ENCODE measurements at places on chromosomes 7 and 10. TPM values are rescaled to one million over a fixed set of nuclear protein-coding genes. Genes with fewer than 3 reads are reported as not detected.

LMBR1 gene
- 72.9 TPM for total RNA-seq

MGAM2 gene
- not detected for total RNA-seq

PSAP gene
- total RNA-seq: 623 TPM

CLRN3 gene
- not detected for total RNA-seq

EN2 gene
- total RNA-seq: not detected

CLCN1 gene
- total RNA-seq: not detected

PSD gene
- 0.40 TPM for total RNA-seq

KAZALD1 gene
- total RNA-seq: 2.9 TPM

GRIFIN gene
- total RNA-seq: not detected

OR6B1 gene
- not detected for total RNA-seq

CREB3L2 gene
- total RNA-seq: 93.4 TPM

TES gene
- total RNA-seq: 50.5 TPM

DNAJC12 gene
- total RNA-seq: 2.4 TPM

DNA sequence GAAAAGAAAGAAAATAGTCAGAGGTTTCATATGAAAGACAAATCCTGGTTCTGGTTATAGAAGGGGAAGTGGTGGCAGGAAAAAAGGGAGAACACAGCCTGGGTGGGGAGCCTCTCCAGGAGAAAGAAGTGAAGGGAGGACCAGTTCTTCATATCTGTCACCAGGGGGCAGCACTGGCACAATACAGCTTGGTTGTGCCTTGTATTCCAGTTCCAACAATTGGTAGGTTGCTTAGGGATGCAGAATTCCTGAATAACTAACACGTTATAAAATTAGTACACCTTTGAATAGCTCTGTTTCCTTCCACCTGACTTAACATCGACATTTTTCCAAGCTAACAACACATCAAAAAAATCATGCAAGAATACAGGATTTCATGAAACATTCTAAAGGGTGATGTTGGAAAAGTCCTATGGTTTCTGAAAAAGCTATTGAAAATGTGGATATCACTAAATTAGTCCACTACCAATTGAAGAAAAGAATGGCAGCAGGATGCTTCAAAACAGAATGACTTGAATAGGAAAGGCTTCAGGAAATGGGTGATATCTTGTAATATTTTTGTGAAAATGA, 52.9 kb downstream of the CYP26A1 start:
- no peaks in the 10 kb centered on the region for H3K4me1 ChIP-seq
- H3K36me3 ChIP-seq: no peaks in the 10 kb centered on the region
- DNase-seq: no peak
- no peaks in the 10 kb centered on the region for H3K27me3 ChIP-seq

- no peaks in the 10 kb centered on the region for H3K27me3 ChIP-seq
- no peak overlapping the region for H3K27ac ChIP-seq
- no peaks in the 10 kb centered on the region for H3K36me3 ChIP-seq
Measured at GRCh38 chr10:5334196-5334880, 30.4 kb upstream of the UCN3 start.

GRCh38 chr10:115947104-115947503, 325.9 kb downstream of the GFRA1 start:
- no peaks in the 10 kb centered on the region for H3K27me3 ChIP-seq
- DNase-seq: no peak
- H3K4me1 ChIP-seq: peaks cover 23% of the 10 kb centered on the region
- H3K4me3 ChIP-seq: no peak overlapping the region

- no peaks in the 10 kb centered on the region for H3K36me3 ChIP-seq
- H3K27ac ChIP-seq: no peak overlapping the region
- H3K4me1 ChIP-seq: no peaks in the 10 kb centered on the region
- peaks cover 72% of the 10 kb centered on the region for H3K27me3 ChIP-seq
- H3K4me3 ChIP-seq: no peak overlapping the region
- no peak for DNase-seq
Measured at GRCh38 chr7:43113622-43114457, 1.4 kb downstream of the HECW1 start.

- no peak for DNase-seq
- H3K27ac ChIP-seq: no peak overlapping the region
- no peak overlapping the region for H3K4me3 ChIP-seq
- no peaks in the 10 kb centered on the region for H3K27me3 ChIP-seq
- H3K4me1 ChIP-seq: no peaks in the 10 kb centered on the region
Measured at GRCh38 chr10:93154531-93154930, 80.8 kb downstream of the CYP26A1 start.

GRCh38 chr7:38396852-38397251, 123.4 kb upstream of the TARP start:
- H3K4me3 ChIP-seq: no peak overlapping the region
- H3K27me3 ChIP-seq: no peaks in the 10 kb centered on the region
- DNase-seq: no peak
- H3K36me3 ChIP-seq: no peaks in the 10 kb centered on the region

DNA sequence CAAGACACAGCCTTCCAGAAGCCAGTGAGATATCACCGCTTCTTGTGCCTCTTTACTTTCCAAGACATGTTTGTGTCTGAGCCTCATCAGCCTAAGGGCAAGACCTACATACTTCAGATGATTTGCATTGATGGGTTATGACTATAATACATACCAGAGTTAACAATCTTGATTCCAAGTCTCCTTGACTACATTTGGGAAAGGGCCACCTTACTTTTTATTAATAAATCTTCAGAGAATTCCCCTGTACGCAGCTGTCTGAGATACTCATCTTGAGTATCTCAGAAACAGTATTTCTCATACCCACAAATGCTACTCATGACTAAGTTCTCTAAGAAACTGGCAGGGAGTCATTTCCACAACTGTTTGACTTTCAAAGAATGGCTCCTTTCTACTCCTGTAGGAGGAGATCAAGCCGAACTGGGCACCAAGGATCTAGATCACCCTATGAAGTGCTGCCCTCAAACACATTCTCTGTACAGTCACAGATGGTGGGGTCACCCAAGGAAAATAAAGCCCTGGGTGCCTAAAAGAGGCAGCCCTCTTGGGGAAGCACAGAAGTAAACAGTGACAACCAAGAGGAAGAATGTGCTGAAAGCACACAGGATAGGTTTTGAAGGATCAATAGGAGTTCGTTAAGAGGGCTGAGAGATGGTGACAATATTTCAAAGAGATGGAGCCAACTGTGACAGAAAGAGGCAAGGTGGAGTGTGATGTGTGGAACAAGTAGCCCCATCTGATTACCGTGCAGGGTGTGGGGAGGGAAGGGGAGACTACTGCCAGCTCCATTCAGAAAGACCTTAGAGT, 138.9 kb downstream of the JAZF1 start:
- H3K4me1 ChIP-seq: peaks cover 18% of the 10 kb centered on the region
- no peak overlapping the region for H3K4me3 ChIP-seq
- H3K27me3 ChIP-seq: no peaks in the 10 kb centered on the region

DNA sequence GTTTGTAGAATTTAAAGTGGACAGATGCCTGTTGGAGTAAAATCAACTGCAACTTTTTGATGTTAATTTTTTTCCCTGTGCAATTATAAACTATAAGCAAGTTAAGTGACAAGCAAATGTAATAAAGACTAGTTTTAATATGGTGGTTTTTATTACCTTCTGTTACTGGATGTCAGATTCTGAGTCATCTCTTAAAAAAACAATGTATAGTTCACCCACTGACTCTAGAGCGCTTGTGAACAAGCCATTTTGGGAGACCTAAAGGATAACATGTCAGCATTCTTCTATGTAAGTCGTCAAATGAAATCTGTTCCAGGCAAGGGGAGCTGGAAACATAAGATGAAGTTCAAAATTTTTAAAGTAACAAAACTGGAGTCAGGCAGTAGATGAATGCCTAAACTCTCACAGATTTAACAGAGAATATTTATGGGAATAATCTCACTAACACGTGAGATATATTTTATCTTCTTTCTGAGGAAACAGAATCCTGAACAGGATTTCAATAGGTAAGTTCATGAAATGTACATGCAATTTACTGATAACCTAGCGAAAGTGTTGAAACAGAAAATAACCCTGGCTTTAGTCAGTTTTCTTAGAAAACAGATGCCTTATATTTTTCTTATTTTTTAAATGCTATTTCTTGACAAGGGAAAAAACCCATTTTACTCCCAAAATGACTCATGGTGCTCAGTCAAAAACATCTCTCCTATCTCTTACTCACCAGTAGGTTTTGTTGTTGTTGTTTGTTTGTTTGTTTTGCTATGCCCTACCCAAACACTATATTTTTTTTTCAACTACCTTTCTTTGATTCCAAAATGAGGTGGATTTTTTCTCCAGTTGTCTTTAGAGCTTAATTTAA, 91.7 kb downstream of the SLC39A12 start:
- no peaks in the 10 kb centered on the region for H3K27me3 ChIP-seq
- no peaks in the 10 kb centered on the region for H3K36me3 ChIP-seq
- no peak overlapping the region for H3K27ac ChIP-seq
- DNase-seq: no peak
- no peaks in the 10 kb centered on the region for H3K4me1 ChIP-seq

GRCh38 chr7:98240961-98241673, 10.9 kb downstream of the TECPR1 start:
- no peaks in the 10 kb centered on the region for H3K27me3 ChIP-seq
- peaks cover 12% of the 10 kb centered on the region for H3K4me1 ChIP-seq
- H3K36me3 ChIP-seq: peaks cover 8% of the 10 kb centered on the region
- peak; percentile 54 for DNase-seq
- no peak overlapping the region for H3K4me3 ChIP-seq

- no peaks in the 10 kb centered on the region for H3K27me3 ChIP-seq
- peak overlapping the region; percentile 23 for H3K27ac ChIP-seq
- H3K4me3 ChIP-seq: no peak overlapping the region
- H3K36me3 ChIP-seq: no peaks in the 10 kb centered on the region
- peak; percentile 83 for DNase-seq
Measured at GRCh38 chr7:134619627-134620331, 26.9 kb upstream of the BPGM start.

DNA sequence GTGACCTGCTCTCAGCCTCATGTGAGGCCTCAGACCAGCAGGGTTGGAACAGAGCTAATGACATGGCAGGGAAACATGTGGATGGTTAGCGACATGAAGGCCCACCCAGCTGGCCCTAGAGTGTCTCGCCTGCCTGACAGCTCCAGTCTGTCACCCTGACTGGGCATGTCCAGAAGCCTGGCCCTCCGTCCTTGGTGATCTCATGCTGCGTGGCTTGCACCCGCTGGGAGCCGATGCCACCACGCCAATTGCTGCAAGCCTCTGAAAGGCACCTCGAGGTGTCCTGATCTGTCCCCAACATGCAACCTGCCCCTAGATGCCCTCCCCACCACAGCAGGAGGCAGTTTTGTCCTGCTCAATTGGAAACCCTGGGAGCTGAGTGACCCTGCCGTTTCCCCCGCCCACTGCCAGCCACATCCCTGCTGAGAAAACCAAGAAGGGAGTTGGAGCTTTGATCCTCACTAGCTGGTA, 27.8 kb upstream of the RET start:
- no peak overlapping the region for H3K27ac ChIP-seq
- H3K36me3 ChIP-seq: no peaks in the 10 kb centered on the region
- H3K27me3 ChIP-seq: no peaks in the 10 kb centered on the region
- H3K4me3 ChIP-seq: no peak overlapping the region

- no peaks in the 10 kb centered on the region for H3K27me3 ChIP-seq
- H3K36me3 ChIP-seq: peaks cover 25% of the 10 kb centered on the region
- peaks cover 9% of the 10 kb centered on the region for H3K4me1 ChIP-seq
- no peak for DNase-seq
- no peak overlapping the region for H3K27ac ChIP-seq
- H3K4me3 ChIP-seq: no peak overlapping the region
Measured at GRCh38 chr10:103427866-103428265, 24.3 kb downstream of the CALHM2 start.

DNA sequence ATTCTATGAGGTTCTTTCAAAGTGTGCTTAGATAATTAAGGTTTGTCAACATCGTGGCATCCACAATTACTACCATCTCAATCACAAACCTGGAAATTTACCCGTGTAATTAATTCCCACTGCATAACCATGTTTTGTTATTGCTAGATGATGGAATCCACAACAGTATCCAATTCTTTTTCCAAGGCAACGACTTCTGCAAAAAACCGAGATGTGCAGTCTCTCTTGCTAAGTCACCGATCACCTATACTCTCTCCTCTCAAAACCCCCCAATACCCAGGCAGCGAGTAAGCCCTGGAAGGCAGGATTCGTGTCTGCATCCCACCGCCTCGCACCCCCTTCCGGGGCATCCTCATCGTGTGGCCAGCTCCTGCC, 678 bp upstream of the EIF4H start:
- peak overlapping the region; percentile 60 for H3K27ac ChIP-seq
- peaks cover 33% of the 10 kb centered on the region for H3K4me1 ChIP-seq
- H3K4me3 ChIP-seq: peak overlapping the region; percentile 57
- H3K36me3 ChIP-seq: no peaks in the 10 kb centered on the region
- DNase-seq: no peak

GRCh38 chr10:81570349-81570748, 304.6 kb upstream of the NRG3 start:
- H3K27ac ChIP-seq: no peak overlapping the region
- no peaks in the 10 kb centered on the region for H3K36me3 ChIP-seq
- no peaks in the 10 kb centered on the region for H3K27me3 ChIP-seq
- no peaks in the 10 kb centered on the region for H3K4me1 ChIP-seq

GRCh38 chr10:106311590-106311989, 852.9 kb downstream of the SORCS1 start:
- H3K4me1 ChIP-seq: no peaks in the 10 kb centered on the region
- H3K36me3 ChIP-seq: no peaks in the 10 kb centered on the region
- no peak overlapping the region for H3K27ac ChIP-seq

- peak overlapping the region; percentile 27 for H3K27ac ChIP-seq
- H3K4me1 ChIP-seq: peaks cover 20% of the 10 kb centered on the region
- H3K36me3 ChIP-seq: no peaks in the 10 kb centered on the region
- DNase-seq: peak; percentile 70
Measured at GRCh38 chr10:30219971-30220751, 128.9 kb downstream of the MTPAP start.

GRCh38 chr7:84700563-84701370, 486.1 kb downstream of the SEMA3D start:
- H3K4me1 ChIP-seq: peaks cover 31% of the 10 kb centered on the region
- no peaks in the 10 kb centered on the region for H3K36me3 ChIP-seq
- no peaks in the 10 kb centered on the region for H3K27me3 ChIP-seq

GRCh38 chr7:151642746-151643145, 123.1 kb upstream of the RHEB start:
- no peaks in the 10 kb centered on the region for H3K36me3 ChIP-seq
- no peak overlapping the region for H3K27ac ChIP-seq
- no peaks in the 10 kb centered on the region for H3K27me3 ChIP-seq
- no peak overlapping the region for H3K4me3 ChIP-seq
- no peak for DNase-seq
